Stimulated activated CD4-positive, alpha-beta T cell treated with anti-CD3 and anti-CD28 coated beads, TNF-alpha, amount 100 ng/mL, for 24 hours (primary cell): ENCODE measurements at places on chromosomes 7 and 10.

- DNase-seq: no peak
Measured at GRCh38 chr7:18399436-18400235, 95.9 kb upstream of the HDAC9 start.

GRCh38 chr10:122435212-122435827, 19.1 kb upstream of the ARMS2 start:
- no peak for DNase-seq

DNA sequence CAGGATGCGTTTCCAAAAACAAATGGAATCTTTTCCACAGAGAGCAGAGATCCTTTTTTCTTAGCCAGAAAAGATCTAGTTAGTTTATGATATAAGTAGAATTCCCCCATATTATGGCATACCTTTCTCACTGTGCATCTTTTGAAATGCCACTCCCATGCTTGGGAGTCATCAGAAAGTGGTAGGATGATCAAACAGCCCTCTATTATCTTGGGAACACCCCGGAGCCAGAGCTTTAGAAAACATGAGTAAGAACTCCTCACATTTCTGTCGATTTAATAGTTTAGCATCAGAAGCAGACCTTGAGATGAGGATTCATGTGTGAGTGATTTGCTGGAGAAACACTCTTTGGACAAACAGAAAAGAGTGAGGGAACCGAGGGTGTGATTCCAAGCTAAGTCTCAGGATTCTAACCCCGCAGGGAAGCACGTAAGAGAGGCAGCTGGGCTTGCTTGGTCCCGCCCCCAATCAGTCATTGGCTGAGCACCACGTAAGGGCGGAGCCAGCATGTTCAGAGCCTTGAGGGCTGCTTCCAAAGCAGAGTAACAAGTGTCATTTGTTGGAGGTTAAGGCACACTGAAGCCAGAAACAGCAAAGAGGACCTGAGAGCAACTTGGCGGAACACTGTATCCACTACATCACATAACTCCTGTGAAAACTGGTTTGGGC, 43.7 kb upstream of the NXPH1 start:
- DNase-seq: no peak

DNA sequence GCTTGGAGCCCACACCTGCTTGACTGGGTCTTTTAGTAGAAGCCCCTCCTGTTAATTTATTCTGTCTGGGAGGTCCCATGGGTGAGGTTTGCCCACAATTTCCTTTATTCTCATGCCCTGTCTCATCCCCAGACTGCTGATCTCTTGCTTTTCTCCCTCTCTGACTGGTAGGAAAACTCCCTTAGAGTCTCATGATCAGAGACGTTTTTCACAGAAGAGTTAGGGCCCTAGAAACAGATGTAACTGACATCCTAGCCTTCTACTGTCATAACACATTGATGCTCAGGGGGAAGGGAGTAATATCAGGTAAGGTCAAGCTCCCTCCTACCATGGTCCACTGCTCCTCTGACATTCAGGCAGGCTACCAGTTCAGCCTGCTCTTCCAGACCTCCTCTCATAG, 43.7 kb upstream of the WASL start:
- no peak for DNase-seq

DNA sequence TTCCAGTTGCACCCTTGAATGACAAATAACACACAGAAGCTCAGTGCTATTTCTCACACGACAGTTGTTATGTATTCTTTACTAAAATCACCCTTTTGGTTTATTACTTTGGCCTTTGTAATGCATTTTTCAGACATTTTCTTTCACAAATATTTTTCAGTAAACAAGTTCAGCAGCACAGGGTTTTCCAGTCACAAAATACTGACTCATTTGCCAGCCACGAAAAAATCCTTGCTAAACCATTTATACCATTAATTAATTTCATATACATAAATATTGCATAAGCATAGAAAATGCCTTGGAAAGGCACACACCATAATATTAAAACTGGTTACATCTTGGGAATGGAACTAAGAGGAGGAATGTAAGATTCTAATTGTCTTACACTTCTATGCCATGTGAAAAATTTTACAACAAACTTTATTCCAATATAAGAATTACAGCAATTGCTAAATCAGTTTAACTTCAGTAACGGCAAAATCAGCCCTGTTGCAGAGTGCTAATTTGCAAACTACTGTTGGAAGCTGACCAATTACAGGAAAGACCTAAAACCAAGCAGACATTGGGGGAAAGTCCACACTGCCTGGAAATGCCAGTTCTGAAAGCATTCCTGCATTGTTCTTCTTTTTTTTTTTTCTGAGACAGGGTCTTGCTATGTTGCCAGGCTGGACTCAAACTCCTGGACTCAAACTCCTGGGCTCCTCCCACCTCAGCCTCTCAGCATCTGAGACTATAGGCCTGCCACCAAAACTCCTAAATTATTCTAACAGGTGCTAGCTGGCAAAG, 31.6 kb upstream of the PBLD start:
- DNase-seq: no peak

DNA sequence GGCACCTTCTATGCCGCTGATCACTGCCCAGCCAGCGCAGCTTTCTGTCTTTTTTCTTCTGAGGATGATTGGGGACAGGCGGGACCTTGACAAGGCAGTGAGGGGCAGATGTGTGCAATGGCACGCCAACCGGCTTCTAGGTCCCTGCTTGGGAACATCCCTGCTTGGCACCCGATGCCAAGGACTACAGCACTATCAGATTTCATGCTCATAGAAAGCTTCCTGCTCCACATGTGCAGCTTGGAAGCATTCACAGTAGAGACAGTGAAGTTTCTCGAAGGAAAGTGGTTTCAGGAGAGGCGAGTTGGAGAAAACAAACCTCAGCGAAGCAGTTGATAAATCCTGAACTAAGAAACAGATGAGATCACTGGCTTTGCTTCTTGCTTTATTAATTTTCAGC, 267.5 kb upstream of the HABP2 start:
- no peak for DNase-seq

- DNase-seq: no peak
Measured at GRCh38 chr10:29105516-29106215, 183.2 kb upstream of the LYZL1 start.

- DNase-seq: peak; percentile 73
Measured at GRCh38 chr10:97037365-97038361, 148.1 kb downstream of the SLIT1 start.

- DNase-seq: no peak
Measured at GRCh38 chr10:32199714-32200394, 143.6 kb upstream of the KIF5B start.

GRCh38 chr10:71717551-71717951, 2.0 kb downstream of the C10orf105 start:
- DNase-seq: no peak
